ENCODE measurements at places on chromosomes 7 and 10. TPM values are rescaled to one million over a fixed set of nuclear protein-coding genes. Genes with fewer than 3 reads are reported as not detected.

NRCAM gene
- 0.88 TPM for total RNA-seq

CTTNBP2 gene
- total RNA-seq: 2.9 TPM

GTF2IRD1 gene
- total RNA-seq: 18.6 TPM

VSTM4 gene
- total RNA-seq: 14.1 TPM

MKX gene
- 15.3 TPM for total RNA-seq

TMEM176A gene
- not detected for total RNA-seq

CLDN3 gene
- not detected for total RNA-seq

ZNF727 gene
- 0.29 TPM for total RNA-seq

SUN1 gene
- 109 TPM for total RNA-seq

PROSER2 gene
- 6.9 TPM for total RNA-seq

CACNB2 gene
- total RNA-seq: under 0.01 TPM

ASAH2 gene
- total RNA-seq: 0.36 TPM

KAZALD1 gene
- 30.1 TPM for total RNA-seq
